A172 (cell line): ENCODE measurements at places on chromosomes 7 and 10. TPM values are rescaled to one million over a fixed set of nuclear protein-coding genes. Genes with fewer than 3 reads are reported as not detected.

Gene ADAM22
- 3.1 and 5.0 TPM in 2 replicates for total RNA-seq

Gene CCNJ
- 9.3 and 9.4 TPM in 2 replicates for total RNA-seq

Gene HECW1
- 26.5 and 36.2 TPM in 2 replicates for total RNA-seq

Gene MLLT10
- total RNA-seq, result 22.7 and 26.0 TPM in 2 replicates

Gene TDRD1
- 0.02 TPM in 1 of 2 replicates, not detected in the other for total RNA-seq

Gene DTX2
- 18.0 and 36.7 TPM in 2 replicates for total RNA-seq

Gene ACTL6B
- total RNA-seq, result not detected in 2 replicates

Gene TMEM229A
- total RNA-seq, result not detected in 2 replicates

Gene PLAC9
- 0.21 TPM in 1 of 2 replicates, not detected in the other for total RNA-seq

Gene NPVF
- total RNA-seq, result not detected in 2 replicates

Gene OPN4
- total RNA-seq, result 0.31 TPM in 1 of 2 replicates, not detected in the other

DNA sequence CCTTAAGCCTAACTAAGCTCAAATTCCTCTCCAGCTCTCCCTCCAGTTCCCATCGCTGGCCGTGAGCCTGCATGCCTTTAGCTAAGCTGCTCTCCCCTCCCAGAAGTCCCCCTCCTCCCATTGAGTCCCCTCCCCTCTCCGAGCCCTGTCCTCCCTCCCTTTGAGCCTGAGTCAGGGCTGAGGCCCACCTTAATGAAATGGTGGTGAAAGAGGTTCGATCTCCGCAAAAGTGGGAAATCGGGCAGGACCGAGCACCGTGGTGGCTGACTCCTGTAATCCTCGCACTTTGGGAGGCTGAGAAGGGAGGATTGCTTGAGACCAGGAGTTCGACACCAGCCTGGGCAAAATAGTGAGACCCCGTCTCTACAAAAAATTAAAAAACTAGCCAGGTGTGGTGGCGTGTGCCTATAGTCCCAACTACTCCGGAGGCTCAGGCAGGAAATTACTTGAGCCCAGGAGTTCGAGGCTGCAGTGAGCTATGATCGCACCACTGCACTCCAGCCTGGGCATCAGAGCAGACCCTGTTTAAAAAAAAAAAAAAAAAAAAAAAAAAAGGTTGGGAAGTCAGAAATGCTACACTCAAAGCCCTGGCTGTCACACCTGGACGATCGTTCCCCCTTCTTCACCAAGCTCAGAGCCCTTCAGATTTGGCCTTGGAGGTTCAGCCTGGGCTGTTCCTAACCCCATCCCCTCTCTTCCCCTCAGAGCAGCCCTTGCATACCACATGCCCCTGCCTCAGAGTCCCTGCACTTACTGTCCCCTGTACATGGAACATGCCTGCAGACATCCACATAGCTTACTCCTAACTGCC lies 995 bp upstream of the CLDN3 start:
- DNase-seq, result no peak

GRCh38 chr7:55133630-55134358 lies 115.0 kb downstream of the EGFR start:
- peak; percentile 100 for DNase-seq

- DNase-seq, result peak; percentile 37
These were observed 11.9 kb upstream of the XPNPEP1 start for GRCh38 chr10:109934958-109935793.

DNA sequence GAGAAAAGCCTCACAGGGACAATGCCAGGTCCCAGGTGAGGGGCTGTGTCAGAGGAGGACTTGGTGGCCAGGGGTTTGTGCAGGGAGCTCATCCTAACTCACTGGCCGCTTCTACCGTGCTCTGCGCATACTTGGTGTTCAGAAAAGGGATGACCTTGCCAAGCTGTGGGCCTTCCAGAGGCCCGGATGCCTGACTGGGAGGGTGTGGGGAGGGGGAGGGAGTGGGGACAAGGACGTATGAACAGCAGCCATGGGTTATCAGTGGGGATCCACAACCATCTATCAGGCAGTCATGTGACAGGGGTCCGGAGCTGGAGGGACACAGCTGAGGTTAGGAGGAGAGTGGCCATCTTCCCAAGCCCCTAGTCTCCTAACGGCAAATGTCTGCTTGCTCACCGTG lies 6.2 kb downstream of the SFXN4 start:
- no peak for DNase-seq

- peak; percentile 53 for DNase-seq
These were observed 811 bp upstream of the ARHGAP12 start for GRCh38 chr10:31929261-31930022.

DNA sequence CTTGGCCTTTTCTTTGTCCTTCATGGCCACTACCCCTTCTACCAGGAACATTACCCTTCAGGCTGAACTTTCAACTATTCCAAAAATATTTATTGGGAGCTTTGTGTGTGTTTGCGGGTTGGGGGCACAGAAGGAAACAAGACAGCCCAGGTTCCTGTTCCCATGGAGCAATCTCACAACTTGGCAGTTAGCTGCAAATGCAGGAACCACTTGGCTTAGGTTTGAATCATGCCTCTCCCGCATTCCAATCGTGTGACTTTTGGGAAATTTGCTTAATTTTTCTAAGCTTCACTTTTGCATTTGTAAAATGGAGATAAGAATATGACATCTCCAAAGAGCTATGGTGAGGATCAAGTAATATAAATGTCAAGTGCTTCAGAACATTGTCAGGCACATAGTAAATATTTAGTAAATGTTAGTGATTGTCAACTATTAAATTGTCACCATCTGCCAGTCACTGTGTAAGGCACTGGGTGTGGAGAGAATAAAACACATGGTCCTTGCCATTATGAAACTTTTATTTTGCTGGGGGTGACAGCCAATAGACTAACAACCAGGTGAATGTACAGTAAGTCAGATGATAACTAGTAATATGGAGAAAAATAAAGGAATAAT lies 277.1 kb downstream of the SNX13 start:
- peak; percentile 78 for DNase-seq

- no peak for DNase-seq
These were observed 56.3 kb downstream of the PDZD8 start for GRCh38 chr10:117318909-117319308.

DNA sequence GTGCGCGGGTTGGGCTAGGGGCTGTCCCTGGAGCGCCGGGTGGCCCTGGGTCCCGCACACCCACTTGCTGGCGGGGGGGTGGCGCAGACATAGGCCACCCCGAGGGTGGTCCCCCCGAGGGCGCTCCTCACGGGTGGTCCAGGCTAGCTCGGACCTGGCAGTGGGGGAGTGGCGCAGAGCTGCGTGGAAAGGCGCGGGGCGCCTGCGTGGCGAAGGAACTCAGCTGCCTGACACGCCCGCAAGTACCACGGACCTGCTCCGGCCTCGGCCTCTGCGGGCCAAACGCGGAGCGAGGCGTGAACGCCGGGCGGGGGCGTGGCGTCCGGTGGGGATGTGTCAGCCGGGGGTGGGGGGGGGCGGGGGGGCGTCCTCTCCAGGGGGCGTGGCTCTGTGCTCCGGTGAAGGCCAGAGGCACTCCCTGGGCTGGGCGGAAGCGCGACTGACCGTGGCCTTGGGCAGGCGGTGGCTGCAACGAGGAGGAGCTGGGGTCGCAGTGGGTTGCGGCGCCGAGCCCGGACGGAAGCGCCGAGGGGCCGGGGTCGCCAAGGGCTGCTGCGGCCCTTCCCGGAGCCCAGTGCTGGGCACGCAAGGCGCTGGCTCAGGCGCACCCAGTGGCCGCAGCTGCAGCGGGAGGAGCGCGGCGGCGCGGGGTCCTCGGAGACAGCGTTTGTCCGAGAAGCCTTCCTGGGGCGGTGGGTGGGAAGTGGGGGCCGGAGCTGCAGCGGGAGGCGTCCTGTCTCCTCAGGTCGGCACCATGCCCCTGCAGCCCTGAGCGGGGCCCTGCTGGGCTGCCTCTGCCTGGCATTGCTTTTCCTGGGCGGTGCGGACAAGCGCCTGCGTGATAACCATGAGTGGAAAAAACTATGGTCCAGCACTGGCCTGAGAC lies 58.9 kb upstream of the NUPR2 start:
- DNase-seq, result no peak

DNA sequence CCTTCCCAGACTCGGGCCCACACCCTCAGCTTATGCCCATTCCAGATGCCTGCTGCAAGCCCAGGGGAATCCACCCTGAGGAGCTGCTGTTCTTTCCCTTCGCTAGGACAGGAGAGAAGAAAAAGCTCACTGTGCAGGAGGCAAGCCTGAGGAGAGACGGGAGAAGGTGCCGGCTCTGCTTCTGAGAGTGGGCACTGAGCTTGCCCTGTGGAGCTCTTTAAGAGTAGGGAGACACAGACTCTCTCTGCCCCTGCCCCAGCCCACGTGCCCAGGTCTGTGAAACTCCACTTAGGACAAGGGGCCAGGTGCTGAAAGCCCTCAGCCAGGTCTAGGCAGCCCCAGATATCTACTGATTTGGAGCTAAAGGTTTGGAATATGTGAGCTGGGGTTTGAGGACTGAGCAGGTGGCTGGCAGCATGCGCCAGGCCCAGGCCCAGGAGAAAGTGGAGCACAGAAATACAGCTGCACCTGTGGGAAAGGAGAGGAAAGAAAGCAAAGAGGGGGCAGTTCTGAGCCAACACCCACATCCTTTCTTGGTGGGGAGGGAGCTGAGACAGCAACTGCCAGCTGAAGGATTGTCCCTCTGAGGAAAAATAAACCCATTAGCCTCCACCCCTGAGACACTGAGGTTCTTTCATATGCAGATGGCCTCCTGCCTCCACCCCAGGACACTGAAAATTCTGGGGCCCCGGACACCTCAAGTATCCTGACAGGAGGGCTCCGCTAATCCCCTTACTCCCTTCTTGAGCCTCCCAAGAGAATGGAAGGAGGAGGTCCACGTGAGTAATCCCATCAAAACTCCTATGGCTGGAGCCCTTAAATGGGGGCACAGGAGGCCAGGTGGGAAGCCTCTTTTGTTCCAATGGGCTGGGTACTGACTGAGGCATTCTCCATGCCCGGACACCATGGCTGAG lies 7.3 kb downstream of the POLL start:
- no peak for DNase-seq

- DNase-seq, result no peak
These were observed 810 bp downstream of the OPN4 start for GRCh38 chr10:86655173-86655540.

DNA sequence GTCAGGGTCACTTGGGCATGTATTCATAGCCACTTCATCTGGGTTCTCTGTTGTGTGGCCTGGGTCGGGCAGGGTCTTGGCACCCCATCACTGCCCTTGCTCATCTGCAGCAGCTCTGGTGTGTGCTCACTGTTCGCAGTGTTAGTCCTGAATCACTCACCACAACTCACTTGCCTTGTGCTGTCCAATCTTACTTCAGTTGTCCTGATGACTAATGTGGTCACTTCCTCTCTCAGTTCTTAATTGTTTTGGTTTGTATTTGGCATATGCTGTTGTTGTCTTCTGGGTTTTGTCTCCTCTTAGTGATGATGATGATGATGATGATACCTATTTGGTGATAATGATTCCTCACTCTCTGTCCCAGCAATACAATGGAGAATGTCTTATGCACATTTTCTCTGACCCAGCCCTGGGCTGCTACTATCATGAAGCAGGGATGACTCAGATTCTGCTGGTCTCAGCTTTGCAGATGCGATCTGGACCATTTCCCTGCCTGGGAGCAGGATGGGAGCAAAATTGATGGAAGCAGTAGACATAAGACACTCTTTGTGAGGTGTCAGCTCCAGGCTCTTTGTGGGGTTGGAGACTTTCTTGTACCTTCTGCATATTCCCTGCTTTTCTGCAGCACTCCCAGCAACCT lies 17.0 kb downstream of the ADRA2A start:
- peak; percentile 70 for DNase-seq

DNA sequence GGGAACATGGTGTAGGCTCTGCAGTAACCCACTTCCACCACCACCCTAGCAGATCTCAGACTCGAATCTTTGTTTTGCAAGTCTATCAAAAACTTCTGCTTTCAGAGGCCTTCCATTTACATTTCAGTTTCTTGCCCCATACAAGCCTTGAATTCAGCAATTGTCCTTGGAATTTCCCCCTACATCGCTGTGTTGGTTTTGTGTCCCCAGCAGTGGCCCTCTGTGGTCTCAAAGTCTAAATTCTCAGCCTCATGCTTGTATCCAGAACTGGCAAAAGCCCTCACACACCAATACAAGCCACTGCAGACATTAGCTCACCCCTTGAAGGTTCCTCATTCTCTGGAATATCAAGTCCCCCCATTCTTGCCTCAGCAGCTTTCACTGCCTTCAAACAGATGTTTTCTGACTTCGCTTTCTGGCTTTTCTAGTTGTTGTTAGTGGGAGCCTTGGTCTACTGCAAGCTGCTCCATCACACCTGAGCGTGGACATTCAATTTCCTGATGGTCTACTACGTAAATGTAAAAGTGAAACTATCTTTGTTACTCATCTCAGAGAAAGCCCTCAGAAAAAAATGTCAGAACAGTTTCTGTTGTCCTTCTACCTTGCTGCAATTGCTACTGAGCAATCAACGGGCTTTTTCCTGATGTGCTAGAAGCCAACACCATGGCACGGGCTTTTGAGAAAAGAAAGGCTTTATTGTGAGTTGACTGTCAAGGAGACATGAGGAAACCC lies 1.8 kb upstream of the NUB1 start:
- DNase-seq, result no peak

- DNase-seq, result peak; percentile 69
These were observed 61.5 kb downstream of the NKX6-2 start for GRCh38 chr10:132724446-132724845.

DNA sequence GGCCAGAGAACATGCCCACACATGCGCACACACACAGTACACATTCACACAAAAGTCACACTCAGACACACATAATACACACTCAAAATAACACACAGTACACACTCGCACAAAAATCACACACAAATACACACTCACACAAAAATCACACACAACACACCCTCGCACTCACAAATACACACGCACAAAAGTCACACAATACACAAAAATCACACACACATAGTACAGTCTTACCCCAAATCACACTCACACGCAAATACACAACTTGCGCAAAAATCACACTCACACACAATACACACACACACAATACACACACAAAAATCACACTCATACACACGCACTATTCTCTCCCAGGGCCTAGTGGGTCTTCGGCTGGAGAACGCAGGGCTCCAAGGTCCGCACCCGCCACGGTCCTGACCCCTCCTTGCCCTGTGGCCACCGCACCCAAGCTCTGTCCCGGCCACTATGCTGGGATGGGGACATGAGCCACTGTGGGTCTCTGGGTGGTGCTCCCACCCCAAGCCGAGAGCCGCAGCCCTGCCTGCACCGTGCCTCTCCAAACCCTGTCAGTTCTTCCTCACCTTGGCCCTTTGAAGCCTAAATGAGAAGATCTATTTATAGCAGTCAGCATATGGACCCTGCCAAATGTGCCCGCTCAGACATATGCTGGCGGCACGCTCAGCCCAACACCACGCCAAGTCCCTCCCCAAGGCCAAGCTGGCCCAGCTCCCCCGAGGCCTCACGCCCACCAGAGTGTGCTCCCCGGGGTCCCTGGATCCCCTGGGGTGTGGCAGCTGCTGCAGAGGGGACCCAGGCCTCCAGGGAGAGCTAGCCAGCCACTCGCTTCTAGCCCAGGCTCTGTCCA lies 55.9 kb downstream of the ELFN1 start:
- no peak for DNase-seq

DNA sequence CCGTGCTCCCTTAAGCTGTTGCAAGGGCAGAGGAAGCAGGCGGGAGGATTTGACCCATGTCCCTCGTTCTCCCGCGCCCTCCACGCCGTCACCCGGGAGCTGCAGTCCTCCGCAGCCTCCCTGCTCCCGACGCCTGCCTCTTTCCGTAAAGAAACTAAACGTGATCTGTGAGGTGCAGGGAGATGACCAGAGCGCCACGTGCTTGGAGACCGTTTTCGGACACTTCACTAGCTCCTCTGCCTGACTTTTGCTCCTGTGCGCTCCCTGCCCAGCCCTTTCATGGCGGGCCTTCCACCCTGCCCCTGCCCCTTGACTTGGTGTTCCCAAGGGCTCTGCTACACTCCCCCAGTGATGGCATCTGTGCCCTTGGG lies 171.2 kb downstream of the LSM5 start:
- no peak for DNase-seq

GRCh38 chr7:84412161-84412969 lies 217.8 kb upstream of the SEMA3A start:
- DNase-seq, result peak; percentile 92

- DNase-seq, result no peak
These were observed 110.5 kb upstream of the INSIG1 start for GRCh38 chr7:155187061-155187785.
